ENCODE measurements at places on chromosomes 12 and 14.

DNA sequence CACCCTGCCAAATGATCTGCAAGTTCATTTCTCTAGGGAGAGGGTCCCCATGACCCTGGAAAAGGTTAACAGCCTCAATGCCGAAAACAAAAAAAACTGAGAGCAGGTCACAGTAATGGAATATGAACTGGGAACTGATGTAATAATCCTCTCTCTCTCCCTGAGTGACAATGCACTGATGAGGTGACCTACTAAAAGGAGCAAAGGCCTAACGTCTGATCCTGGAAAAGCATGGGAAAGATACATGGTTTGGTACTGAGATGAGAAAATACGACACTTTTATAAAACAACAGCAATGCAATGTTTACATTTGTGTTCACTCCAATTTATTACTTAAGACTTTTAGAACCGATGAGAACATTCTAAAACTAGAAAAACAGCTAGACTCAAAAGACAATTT, 27.7 kb downstream of the SETD3 start:
- no peak for DNase-seq

GRCh38 chr12:8709124-8709830, 11.5 kb downstream of the RIMKLB start:
- no peak for DNase-seq

GRCh38 chr14:64112867-64113678, 181.1 kb downstream of the ESR2 start:
- no peak for DNase-seq

DNA sequence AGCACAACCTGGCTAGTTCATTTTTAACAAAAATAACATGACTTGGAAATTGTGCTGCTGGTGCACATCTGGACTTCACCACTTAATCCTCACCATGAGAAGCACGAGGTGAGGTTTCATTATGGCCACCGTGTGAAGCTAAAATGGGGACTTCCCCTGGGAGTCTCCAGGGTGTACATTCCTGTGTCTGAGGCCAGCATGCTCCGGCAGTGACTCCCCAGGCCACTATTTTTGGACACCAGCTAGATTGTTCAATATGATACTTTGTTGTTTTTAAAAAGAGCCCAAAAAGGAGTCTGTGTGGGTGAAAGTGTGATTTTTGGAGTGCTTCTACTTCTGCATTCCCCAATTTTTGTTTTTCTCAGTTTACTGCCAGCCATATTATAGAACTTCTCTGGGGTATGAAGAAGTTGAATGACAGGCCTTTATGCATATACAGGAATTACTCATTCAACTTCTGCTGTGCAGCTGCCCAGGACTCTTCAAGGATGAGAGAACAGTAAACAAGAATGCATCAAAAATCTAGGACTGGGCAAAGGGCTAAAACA, 16.9 kb upstream of the AICDA start:
- no peak for DNase-seq

DNA sequence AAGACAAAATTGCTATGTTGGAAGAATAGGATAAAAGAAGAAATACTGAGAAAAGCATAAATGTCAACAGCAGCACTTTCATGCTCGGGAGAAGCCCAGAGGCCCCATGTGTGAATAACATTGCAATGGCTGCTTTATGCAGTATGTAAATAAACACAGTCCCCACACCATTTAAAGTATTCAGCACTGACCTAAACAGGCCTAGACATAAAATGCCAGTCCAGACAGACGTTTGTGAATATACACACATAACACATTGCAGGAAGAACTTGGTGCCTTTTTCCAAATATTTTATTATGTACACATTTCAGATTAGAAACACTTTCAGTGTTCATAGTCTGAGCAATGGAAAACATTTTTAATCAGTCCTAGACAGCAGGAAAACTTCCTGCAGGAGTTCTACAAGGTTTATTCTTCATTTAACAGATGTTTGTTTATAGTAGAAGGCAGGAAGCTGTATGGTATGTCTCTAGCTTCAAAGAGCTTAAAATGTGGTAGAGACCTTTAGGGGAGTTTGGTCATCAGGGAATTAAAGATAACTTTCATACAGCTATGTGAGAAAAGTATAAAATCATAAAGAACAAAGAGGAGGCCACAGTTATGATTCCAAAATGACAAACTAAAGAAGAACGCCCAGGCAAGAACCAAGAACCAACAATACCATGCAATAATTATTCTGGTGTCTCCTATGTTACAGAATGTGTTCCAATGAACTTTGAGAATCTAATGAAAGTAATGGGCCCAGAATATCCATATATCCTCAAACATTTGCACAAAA, 30.6 kb upstream of the SLC38A2 start:
- no peak for DNase-seq

DNA sequence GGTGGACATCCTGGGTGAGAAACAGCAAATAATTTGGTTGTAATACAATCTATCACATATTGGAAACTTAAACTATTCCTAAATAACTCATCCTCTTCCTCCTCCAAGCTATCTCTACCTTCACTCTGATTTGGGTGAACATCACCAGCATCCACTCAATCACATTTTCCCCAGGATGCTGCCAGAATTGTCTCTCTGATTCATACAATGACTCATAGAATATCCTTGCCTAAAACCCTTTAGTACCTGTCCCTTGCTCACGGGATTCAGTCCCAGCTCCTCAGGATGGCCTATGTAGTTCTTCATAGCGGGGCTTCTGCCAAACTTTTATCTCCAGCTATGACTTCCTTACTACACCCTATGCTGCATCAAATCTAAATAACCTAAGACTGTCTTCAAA, 146.8 kb downstream of the EMP1 start:
- no peak for DNase-seq

DNA sequence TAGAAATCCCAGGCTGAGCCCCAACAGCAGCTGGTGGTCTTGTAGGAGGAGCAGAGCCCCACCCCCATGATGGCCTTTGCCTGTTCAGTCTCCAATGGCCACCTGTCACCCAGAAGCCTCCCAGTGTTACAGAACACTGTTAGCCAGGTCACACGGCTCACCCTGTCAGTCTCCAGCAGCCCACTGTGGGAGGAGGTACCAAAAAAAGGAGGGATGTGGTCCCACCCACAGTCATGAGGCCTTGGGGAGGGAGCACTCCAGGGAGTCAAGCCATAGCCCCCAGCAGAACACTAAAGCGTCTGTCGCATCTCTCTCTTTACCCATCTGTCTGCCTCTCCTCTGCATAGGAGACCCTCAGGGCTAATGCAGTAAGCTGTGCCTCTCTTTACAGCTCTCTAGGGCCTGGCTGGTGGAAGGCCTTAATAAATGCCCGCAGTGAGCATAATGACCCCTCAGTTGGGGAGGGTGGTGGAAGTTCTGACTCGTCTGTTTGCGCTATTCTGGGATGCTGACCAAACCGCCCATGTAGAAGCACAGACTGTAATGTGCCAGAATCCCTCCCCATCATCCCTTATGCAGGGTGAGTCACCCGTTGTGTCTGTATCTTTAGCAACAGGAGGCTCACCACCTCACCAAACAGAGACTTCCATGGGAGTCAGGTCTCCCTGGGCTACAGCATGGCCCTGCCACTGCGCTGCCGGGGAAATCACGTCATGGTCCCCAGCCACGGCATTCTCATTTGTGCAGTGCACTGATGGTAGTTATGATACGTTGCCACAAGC, 14.6 kb downstream of the C14orf132 start:
- DNase-seq = no peak

- no peak for DNase-seq
These were observed 43.9 kb upstream of the TESC start for GRCh38 chr12:117143008-117143532.

DNA sequence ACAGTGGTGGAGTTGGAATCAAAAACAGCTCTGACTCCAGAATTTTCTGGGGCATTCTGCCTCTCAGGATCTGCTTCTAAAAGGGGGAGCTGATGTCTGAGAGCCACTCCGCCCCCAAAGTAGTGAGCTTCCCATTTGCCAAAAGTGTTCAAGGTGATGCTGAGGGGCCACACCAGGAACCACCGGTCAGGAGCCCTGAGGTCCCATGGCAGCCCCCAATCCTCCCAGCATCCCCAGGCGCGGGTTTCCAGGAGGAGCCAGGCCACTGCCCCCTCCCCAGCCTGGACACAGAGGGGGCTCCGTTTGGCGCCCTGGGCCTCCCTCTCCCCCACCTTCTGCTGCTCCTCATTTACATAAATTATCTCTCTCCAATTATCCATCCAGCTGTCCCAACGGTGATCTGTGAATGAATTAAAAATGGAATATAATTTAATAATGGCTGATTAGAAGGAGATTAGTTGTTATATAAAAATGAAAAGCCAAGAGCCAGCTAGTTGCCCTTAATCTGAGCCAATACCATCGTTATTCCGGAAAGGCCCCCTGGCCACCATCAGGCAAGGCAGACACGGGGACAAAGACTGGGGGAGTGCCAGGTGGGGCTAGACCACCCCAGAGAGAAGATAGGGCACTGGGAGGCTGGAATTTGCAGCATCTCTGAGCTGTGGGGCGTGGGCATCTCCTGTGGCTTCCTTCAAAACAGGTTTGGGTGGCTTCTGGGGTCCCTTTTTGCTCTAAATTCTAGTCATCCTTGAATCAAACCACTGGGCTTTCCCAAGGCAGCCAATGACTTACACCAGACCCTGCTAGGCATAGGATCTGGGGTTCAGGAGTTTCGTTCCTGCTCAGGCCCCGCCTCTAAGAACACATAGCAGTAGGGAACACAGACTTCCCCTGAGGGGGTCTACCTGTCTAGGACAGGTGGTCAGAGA, 19.7 kb upstream of the VSX2 start:
- DNase-seq = no peak

DNA sequence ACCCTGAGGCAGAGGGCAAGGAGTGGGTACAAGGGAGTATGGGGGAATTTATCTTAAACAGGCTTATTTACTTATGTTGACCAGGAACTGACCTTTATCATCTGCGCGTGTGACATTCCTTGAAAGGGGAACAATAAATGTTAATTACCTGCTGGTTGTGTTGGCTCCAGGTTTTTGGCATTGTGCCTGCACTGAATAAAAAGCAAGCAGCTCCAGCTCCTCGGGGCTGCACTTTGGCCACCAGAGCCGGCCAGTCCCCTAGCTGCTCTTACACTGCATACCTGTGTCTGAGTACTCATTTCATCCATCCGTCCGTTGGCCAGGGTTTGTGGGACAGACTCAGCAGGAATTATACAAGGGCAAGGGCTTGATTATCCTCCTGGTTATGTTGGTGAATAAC, 68.8 kb upstream of the GTF2A1 start:
- DNase-seq = no peak

DNA sequence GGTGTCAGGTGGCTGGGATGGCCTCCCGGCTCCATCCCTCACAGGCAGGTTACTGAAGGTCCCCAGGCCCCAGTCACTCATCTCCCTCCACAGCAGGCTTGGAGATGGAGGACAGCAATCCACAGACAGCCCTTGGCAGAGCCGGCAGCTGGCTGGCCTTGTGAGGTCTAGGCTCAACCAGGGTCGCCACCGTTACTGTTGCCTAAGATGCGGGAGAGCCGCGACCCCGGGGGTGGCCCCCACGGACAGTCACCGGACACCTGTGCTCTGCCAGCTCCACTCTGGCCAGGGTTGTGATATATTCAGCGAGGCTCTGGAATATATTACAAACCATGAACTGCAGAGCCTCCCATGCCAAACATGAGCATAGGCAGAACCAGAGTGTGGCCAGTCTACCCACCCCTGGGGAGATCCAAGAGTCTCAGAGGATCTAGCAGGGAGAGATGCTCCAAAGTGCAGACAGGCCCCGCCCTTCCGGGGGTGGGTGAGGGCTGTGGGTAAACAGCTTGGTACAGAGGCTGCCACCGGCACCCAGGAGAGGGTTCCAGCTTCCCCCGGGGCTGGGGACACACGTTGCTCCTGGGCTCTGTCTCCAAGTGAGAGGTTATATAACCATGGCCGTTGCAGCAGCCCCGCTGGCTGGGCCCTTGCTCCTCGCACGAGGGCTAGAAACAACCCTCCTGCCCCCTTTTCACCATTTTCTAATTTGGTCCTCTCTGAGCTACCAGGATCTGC, 55.9 kb upstream of the DIO3 start:
- no peak for DNase-seq

- DNase-seq = no peak
These were observed 20.0 kb downstream of the RHOJ start for GRCh38 chr14:63224196-63224595.

DNA sequence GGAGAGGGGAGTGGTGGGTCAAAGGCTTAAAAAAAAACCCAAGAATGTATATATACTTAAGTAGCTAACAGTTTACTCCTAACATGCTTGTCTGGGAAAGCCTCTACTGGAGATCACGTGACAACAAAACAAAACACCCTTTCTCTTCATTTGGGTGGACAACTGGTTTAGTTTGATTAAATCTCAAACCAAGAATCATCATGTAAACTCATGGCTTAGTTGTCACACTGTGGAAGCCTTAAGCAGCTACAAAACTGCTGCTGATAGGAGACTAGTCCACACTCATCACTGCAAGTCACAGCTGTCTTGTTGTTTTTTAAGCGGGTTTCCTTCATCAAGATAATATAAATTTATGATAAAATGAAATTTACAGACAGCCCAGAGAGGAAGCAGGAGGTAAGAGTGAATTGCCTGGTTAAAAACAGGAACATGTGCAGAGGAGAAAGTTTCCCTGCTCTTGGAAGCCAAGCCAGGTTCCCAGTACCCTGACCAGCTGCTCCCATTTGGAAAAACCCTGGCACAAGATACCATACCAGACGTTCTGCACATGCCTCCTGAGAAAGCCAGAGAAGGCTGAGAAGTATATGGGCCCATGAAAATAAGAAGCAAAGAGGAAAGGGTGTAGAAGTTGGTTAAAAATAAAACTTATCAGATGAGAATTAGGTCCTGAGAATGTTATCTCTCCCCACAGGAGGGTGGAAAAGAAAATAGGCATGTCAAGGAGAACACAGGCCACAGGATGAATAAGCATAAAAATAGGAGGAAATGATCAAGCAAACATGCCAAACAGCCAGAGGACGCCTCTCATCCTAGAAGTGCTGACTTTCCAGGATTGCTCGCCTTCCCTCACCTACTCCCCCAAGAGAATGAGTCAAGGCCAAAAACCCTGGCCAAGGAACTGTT, 34.0 kb downstream of the EGLN3 start:
- no peak for DNase-seq

- no peak for DNase-seq
These were observed 17.0 kb downstream of the C12orf75 start for GRCh38 chr12:105347499-105347898.

- peak; percentile 10 for DNase-seq
These were observed 466.9 kb downstream of the FUT8 start for GRCh38 chr14:65879248-65880009.

Measured in CD4-positive, alpha-beta T cell treated with Interleukin-6 at 100 ng/mL for 8 hours (primary cell).